ENCODE measurements at places on chromosomes 4 and X.

DNA sequence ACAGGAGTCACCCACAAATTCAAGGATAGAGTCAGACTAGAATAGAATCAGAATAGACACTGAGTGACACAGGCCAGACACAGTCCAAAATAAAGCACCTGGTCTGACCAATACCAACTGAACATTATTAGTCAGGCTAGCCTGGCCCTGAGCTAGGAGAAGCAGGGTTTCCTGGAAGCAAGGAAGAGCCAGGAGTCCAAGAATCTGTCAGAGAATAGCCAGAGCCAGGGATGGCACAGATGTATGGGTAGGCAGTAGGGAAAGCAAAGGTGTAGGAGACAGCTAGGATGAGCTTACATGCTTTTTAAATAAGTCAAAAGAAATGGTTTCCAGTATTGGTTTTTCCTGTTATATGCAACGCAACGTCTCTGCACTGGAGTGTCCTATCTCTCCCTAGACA is 3.7 kb downstream of the BTC start:
- no peak for DNase-seq

DNA sequence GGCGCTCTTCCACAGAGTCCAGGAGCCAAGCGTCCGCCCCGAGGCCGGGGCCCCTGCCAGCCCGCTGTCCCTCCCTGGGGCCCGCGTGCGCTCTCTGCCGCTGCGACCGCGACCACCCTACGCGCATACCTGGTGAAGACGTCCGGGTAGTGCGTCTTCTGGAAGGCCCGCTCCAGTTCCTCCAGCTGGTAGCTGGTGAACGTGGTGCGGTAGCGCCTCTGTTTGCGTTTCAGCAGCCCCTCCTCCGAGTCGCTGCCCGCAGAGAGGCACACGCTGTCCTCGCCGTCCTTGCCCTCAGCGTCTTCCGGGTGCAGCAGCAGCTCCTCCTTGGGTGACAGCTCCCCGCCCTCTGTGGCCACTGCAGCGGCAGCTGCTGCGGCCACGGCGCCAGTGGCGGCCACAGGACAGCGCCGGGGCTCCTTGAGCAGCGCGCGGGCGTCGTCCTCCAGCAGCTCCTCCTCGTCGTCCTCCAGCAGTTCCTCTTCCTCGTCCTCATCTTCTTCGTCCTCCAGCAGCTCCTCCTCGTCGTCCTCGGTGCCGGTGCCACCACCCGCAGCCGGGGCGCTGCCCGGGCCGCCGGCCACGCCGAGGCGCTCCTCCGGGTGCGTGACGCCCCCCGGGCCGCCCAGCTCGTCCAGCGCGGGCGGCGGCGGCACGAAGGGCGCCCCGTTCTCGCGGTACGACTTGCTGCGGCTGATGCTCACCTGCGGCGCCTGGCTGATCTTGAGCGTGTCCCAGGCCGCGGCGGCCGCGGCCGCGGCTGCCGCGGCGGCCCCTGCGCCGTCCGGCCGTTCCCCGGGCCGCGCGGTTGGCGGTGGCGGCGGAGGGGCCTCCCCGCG is 2.8 kb downstream of the ARX start:
- no peak for DNase-seq

- DNase-seq: no peak
These were observed 174.2 kb upstream of the JADE1 start for GRCh38 chr4:128635141-128635954.

- no peak for DNase-seq
These were observed 8.8 kb upstream of the RASL11B start for GRCh38 chr4:52853351-52853750.

DNA sequence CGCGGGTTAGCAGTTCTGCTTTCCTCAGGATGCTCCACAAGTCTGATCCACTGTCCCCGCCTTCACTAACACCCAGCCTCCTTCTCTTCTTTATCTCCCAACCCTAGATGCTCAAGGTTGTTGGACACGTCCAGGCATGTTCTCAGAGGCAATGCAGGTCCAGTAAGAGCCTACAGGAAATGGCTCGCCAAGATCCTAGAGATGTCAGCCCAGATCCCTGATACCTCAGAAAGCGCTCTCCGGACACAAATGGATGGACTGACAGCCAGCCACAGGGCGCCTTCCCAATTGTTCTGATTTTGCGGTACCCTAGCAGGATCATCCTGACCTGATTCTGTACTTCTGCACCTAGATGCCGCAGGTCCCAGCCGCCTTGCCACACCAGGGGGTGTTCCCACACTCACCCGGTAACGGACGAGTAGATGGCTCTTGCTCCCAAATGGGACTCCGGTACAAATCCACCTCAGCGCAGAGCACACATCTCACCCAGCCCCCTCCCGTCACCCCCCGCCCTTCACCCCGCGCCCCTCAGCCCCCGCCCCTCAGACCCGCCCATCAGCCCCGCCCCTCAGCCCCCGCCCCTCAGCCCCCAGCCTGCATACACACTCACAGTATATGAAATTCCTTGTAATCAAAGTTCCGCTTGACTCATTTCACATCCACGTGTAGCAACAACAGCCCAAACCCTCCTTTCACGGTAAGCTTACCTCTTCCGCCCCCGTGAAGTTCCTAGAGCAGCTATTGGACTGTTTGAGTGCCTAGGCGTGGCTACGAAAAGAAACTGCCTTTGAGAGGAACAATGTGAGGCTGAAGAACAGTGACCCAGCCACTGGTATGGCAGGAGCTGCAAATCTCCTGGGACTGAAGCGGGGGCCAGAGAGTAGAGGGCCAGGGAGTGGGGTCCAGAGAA is at the start of gene EDA2R:
EDA2R (minus strand) TSS at position 488 of the 910 bp plus-strand sequence. CDS start 23,058 bp downstream, outside the sequence.
- no peak for DNase-seq

- no peak for DNase-seq
These were observed 14.1 kb downstream of the PSAPL1 start for GRCh38 chr4:7420661-7421040.

- DNase-seq: no peak
These were observed 7.6 kb downstream of the MAD2L1 start for GRCh38 chr4:120059036-120059435.

GRCh38 chrX:151984902-151985301 is 10.4 kb upstream of the GABRE start:
- DNase-seq: no peak

Data from activated CD4-positive, alpha-beta T cell treated with anti-CD3 and anti-CD28 coated beads, Interleukin-2, amount 50 U/mL, for 1 hour (primary cell).